ENCODE measurements at places on chromosomes 7 and 10. TPM values are rescaled to one million over a fixed set of nuclear protein-coding genes. Genes with fewer than 3 reads are reported as not detected.

- DNase-seq: no peak
Observed at GRCh38 chr7:87127019-87127418, 25.2 kb upstream of the DMTF1 start.

DNA sequence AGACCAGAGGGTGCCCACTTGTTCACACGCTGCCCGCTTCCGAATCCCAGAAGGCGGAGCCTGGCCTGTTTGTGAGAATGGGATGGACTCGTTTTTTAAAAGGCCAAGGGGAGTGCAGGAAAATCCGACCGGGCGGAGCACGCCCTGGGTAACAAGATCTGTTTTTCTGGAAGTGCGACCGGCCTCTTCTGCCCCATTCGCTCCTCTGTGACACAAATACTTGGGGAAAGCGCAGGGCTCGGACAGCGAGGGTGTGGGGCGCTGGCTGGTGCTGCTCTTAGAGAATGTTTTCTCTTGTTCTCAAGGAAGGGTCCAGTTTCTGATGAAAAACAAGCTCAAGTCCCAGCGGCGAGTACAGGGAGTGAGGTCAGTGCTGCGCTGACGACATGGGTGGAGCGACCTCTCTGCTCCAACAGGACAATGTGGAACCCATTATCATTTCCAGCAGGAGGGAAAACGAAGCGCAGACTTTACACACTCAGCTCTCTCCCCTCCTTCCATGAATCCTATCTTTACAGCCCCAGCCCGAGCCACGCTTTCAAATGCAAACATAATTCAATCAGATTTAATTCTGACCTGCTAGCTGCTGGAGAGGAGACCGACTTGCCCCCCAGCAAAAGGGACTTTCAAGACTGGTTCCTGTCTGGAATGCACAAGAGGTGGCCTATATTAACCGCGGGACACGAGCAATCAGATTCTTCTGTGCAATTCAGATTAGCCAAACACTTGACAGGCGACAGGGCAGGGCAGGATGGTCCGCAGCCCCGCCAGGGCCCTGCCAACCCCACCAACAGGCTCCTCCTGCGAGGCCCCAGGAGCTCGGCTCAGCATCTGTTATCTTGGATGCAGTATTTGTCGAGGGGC, 1.1 kb downstream of the RADIL start:
- peak; percentile 73 for DNase-seq

DNA sequence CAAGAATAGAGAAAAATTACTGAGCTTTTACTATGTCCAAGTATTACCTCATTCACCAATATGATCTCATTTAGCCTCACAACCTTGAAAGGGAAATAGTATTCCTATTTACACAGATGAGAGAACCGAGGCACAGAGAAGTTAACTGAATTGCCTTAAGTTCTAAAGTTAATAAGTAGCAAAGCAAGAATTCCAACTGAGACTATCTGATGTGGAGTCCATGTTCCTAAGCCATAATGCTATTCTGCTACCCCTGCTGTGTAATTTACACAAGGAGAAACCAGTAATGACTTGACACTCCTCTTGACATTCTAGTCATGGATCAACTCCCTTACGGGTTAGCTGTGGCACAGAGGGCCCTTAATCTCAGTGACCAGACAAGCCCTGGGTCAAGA, 60.7 kb downstream of the ABCB4 start:
- DNase-seq: no peak

GRCh38 chr10:121187391-121187790, 336.2 kb downstream of the WDR11 start:
- no peak for DNase-seq

Gene LRRC18
- not detected for total RNA-seq

- no peak for DNase-seq
Observed at GRCh38 chr7:999941-1000935, 17.3 kb downstream of the CYP2W1 start.

DNA sequence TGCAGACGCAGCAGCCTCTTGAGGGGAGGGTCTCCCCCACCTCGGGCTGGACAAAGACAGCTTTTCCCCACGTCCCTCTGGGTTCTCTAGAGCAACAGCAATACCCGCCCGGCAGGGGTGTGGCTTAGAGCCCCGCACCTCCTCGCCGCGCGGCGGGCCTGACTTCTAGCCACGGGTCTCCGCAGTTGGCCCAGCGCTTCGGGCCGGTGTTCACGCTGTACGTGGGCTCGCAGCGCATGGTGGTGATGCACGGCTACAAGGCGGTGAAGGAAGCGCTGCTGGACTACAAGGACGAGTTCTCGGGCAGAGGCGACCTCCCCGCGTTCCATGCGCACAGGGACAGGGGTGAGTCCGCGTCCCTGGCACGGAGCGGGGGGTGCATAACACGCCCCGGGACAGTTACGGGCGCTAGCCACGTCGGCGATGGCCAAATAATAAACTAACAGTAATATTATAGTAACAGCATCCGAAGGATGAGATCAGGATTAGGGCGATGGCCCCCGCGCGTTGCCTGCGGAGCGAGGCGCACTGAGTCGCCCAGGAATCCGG, 1.2 kb downstream of the CYP2E1 start:
- DNase-seq: no peak

Gene ENKUR
- total RNA-seq: 0.38 TPM

- no peak for DNase-seq
Observed at GRCh38 chr10:118668228-118668952, 72.9 kb upstream of the PRLHR start.

Gene UNC5B
- total RNA-seq: 18.1 TPM

Gene GPR15LG
- total RNA-seq: not detected

Gene CHAT
- total RNA-seq: not detected

Measured in dermis microvascular lymphatic vessel endothelial cell (primary cell).